ENCODE measurements at places on chromosomes 6 and 20. TPM values are rescaled to one million over a fixed set of nuclear protein-coding genes. Genes with fewer than 3 reads are reported as not detected.

CARMIL1 gene
- total RNA-seq, result 20.9 TPM

EGFL8 gene
- 0.97 TPM for total RNA-seq

TRIM31 gene
- total RNA-seq, result not detected

ATG5 gene
- 43.2 TPM for total RNA-seq

SYNJ2 gene
- total RNA-seq, result 54.3 TPM

RPS6KA2 gene
- 106 TPM for total RNA-seq

ZSCAN23 gene
- 4.5 TPM for total RNA-seq

MAFB gene
- 13.8 TPM for total RNA-seq

Data from hair follicle dermal papilla cell (primary cell).